Activated CD4-positive, alpha-beta T cell treated with anti-CD3 and anti-CD28 coated beads, Interleukin-2, amount 50 U/mL, for 1 hour (primary cell): ENCODE measurements at places on chromosomes 1 and 21.

DNA sequence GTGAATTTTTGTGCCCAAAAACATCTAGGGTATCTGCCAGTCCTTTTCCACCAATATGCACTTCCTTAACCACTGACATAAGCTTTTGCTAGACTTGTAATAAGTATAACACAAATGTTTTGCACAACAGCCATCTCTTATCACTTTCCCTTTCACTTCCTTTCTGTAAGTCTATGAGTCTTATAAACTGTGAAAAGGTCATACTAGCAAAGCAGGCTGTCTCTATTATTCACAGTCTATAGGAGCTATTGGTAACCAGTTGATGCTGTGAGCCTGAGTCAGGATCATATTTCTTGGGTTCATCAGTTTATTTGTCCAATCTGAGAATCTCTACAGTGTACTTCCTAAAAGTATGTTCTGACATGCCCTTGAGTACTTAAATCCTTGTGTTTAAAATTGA lies 172.6 kb downstream of the CHRM3 start:
- no peak for DNase-seq

- no peak for DNase-seq
Observed at GRCh38 chr1:51750218-51750617, 128.3 kb downstream of the NRDC start.

GRCh38 chr1:165857046-165857801 lies 29.8 kb downstream of the UCK2 start:
- no peak for DNase-seq

DNA sequence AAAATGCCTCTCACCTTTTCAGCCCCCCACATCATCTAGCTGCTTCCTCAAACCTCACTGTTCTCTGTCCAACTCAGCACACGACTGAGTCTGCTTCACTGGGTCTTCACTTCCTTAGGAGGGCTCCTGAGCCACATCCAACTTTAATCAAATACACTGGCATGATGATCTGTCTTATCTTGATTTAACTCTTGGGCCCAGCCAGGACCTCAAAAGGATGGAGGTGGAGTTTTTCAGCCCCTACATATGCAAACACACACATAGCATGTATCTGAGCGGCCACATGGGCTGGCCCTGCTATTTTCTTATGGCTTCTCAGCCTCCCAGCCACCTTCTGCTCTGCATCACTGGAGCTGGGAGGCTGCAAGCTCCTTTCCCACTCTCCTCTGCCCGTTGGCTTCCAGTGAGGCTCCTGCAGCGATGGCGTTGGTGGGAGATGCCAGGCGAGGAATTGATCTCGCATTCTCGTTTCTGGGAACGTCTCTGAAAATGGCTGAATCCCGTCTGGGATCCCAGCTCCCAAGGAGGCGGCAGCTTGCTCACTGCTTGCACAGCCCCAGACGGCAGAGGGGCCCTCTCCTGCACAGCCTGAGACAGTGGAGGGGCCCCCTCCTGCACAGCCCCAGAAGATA lies 1.8 kb upstream of the PRXL2B start:
- DNase-seq, result no peak

DNA sequence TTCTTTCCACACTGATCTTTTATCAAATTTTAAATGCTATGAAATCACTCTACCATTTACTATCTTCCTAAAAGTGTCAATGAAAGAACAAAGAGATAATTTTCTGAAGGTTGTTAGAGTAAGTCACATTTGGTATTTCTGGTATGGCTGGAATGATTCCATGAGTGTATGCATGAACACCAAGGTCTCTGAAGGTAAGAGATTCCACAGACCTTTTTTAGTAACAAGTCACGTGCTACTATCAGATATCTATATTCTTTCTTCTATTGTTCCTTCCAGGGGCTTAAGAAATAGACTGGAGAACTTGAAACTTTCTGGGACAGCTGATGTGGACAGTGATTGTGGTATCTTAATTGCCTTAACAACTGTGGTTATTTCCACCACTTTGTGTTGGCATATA lies 265.0 kb downstream of the SDCCAG8 start:
- no peak for DNase-seq

- DNase-seq, result no peak
Observed at GRCh38 chr1:167797015-167797414, 75.2 kb downstream of the MPZL1 start.

DNA sequence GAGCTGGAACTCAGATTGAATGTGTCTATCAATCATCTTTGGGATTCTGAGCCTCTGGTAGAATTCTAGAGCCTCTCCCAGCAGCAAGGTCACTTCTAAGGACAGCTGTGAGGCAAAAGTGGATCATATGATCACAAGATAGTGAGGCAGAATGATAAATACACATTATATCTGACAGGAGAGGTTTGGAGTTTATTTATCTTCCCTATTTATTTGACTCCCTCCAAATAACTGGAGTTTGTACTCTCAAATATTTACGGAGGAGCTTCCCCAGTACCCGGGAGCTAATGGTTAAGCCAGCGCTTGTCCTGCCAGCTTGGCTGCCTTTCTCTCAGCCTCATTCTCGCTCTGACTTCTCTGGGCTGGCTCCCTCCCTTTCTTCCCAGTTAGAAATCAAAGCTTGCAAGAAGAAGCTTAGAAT lies 2.3 kb downstream of the HMGCS2 start:
- no peak for DNase-seq

GRCh38 chr1:77438236-77438913 lies 156.6 kb downstream of the AK5 start:
- no peak for DNase-seq

DNA sequence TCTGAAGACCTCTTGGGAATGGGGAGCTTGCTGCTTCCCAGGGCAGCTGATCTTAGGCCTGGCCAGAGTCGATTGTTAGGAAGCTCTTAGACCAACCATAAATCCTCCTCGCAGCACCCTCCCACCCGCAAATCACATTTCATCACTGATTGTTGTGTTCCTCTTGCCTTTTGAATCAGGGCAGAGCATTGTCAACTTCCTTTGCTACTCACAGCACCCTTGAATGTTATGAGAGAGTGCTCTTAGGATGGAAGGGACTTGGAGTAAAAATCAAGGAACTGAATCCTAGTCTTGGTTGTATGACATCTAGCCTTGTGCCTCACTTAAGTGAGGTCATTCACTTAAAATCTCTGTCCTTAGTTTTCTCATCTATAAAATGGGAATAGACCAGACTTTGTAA lies 3.0 kb downstream of the VASH2 start:
- no peak for DNase-seq

GRCh38 chr1:29688471-29689365 lies 452.4 kb downstream of the PTPRU start:
- DNase-seq, result no peak

DNA sequence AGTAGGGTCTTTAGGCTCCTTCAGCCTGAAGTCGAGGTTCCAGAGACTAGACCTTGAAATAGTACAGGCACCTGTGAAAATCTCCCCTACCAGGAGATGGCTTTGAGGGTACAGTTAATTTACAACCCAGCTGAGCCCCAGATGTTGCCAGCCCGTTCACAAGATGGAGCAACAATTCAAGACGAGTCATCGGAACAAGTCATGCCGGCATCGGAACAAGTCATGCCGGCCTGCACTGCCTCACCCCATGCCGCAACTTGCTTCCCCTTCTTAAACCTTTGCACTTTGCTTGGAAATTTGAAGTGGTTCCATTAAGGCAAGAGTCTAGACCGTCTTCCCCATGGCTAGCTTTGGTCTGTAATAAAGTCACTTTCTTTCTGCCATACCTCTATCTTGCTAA lies 16.0 kb downstream of the HHAT start:
- DNase-seq, result no peak
